Stimulated activated CD4-positive, alpha-beta T cell treated with anti-CD3 and anti-CD28 coated beads, TNF-alpha, amount 100 ng/mL, for 24 hours (primary cell): ENCODE measurements at places on chromosomes 3 and 15.

DNA sequence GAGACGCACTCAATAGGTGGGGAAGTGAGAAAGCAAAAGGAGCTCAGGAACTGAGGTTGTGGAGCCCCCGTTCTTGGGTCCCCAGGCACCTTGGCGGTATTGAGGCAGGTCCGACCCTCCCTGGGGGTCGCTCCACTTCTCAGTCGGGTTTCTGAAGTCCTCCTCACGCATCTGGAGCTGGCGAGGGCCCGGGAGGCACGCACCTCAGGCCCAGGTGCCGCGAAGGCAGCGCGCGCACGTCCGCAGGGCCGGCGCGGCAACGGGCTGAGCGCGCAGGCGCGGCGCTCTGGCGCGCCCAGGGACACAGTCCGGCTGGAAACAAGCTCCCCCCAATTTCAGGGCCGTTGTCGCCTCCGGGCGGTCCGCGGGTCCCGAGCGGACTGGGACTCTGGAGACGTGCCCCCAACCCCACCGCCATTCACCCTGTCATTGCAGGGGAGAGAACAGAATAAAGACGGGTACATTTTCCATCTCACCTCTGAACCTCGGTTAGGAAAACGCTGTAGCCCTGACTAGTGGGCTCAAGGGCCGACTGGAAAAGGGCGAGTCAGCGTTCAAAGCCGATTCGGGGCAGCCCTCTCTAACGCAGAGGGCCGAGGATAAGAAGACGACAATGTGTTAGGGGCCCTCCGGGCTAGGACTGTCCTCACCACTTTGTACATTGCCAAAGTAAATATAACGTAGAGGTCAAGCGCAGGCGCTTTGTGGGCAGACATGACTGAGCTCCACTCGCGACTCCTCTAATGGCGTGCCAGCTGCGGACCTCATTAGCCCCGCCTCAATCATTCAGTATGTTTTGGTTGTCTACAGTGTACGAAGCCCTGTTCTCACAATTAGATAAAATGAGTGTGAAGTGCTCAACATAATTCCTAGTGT is at the start of gene ZNF770:
TSS of gene ZNF770 (minus strand) at position 261 of the 876 bp plus-strand sequence. CDS start 4,853 bp downstream, outside the sequence.
- DNase-seq, result peak; percentile 65

GRCh38 chr3:138455801-138456716 is 21.6 kb downstream of the ESYT3 start:
- no peak for DNase-seq

- no peak for DNase-seq
Measured at GRCh38 chr3:171306631-171307030, 153.6 kb downstream of the TNIK start.

GRCh38 chr3:69961706-69962439 is 37.7 kb upstream of the SAMMSON start:
- no peak for DNase-seq

GRCh38 chr3:74591342-74591741 is 23.1 kb downstream of the CNTN3 start:
- DNase-seq, result no peak

DNA sequence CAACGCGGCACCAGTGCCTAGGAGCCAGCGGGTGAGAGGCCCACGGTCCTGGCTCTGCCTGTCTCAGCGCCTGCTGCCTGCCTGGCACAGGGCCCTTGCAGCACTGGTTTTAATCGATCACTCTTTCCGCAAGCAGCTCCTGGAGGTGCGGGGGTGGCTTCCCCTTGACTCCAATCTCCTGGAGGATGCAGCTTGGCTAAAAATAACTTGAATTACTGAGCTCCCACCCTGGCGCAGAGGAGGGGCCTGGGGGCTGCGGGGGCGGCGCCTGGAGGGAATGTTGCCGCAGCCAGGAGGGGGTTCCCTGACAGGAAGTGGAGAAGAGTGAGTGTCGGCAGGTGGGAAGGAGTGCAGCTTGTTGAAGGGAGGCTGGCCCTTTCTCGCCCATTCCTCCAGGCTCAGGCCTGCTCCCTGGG is 9.9 kb upstream of the RPL29 start:
- no peak for DNase-seq

DNA sequence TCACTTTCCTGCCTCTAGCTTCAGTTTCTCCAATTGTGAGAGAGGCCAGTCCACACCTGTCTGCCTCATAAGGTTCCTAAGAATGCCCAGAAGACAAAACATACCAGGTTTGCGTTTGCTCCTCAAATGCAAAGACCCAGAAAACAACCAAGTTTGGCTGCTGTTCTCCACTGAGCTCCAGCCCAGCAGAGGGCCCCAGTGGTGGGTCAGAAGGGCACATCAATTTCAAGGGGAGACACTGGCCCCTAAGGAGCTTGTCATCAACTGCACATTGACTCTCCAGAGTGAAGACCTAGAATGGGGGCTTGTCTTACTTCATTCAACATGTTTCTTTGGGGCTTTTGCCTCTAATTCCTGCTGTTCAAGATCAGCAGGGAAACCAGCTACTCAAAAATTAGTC is 127.9 kb upstream of the SLC6A11 start:
- DNase-seq, result no peak

DNA sequence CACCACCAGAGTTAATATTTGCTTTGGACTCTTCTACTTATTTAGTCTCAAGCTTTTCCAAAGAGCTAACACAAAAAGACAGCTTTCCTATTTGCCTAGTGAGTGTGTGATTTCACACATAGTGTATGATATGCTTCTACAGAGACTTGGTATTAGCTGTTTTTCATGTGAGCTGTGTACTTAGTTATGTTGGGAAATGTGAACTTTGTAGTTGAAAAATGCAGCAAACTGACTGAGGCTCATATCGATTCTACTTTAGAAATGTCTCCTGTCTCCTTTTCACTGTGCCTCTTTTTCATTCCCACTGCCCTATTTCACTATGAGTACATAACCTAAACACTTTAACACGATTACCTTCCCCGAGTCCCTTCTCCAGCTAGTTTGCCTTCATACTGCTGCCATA is 136.5 kb downstream of the ALCAM start:
- no peak for DNase-seq

DNA sequence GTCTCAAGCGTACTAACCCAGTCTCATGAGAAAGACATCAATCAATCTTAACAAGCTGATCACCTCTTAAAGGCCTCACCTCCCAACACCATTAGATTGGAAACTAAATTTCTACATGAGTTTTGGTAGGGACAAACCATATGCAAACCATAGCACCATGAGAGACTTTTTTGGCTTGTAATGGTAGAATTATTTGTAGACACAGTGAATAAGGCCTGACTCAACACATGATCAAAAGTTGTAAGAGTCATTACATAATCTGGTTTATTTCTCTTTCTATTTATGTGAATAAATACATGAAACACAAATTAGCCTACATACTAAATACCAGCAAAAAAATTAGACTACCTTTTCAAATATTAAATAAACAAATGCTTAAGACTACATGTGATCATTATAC is 183.3 kb upstream of the EPHA6 start:
- no peak for DNase-seq

- DNase-seq, result peak; percentile 56
Measured at GRCh38 chr3:177337541-177338331, 140.5 kb upstream of the TBL1XR1 start.

DNA sequence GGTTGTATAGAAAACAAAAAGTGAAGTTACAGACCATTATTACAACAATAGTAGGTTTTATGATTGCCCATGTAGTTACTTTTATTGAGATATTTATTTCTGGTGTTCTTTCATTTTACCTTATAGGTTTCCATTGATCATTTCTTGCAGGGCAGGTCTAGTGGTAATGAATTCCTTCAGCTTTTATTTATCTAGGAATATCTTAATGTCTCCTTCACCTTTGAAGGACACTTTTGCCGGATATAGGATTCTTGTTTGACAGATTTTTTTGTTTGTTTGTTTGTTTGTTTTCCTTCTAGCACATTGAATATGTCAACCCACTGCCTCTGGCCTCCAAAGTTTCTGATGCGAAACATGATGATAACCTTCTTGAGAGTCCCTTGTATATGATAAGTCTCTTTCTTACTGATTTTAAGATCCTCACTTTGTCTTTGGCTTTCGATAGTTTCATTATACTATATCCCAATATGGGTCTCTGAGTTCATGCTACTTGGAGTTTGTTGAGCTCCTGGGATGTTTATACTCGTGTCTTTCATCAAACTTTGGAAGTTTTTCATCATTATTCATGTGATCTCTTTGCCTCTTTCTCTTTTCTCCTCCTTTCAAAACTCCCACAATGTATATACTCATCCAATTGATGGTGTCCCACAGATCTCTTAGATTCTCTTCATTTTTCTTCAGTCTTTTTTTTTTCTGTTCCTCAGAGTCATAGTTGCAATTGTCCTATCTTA is 62.8 kb downstream of the GLCE start:
- no peak for DNase-seq

DNA sequence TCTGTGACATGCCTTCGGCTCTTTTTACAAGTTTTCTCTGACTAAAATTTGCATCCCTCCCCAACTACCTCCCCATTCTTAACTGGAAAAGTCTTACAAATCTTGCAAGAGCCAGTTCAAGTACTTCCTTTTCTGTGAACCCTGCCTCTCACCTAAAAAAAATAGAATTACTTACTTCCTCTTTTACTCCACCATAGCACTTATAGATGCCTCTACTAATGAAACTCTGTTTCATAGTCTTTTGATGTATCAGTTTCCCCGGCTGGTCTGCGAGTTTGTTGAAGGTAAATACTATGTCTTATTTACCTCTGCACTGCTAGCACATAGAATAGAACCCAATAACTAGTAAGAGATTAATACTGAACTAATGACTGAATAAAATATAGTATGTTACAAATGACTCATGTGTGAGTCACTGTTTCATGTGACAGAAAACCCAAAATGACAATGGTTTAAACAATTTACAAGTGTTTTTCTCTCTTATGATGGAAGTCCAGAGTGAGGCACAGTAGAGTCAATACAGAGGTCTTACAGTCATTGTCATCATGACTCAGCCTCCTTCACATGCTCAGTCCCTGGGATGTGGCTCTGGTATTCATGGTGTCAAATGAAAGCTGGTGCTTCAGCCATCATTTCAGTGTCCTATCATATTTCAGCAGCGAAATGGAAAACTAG is 393.5 kb downstream of the RSL24D1 start:
- DNase-seq, result no peak

- DNase-seq, result no peak
Measured at GRCh38 chr15:99961011-99961441, 227.8 kb upstream of the LYSMD4 start.

DNA sequence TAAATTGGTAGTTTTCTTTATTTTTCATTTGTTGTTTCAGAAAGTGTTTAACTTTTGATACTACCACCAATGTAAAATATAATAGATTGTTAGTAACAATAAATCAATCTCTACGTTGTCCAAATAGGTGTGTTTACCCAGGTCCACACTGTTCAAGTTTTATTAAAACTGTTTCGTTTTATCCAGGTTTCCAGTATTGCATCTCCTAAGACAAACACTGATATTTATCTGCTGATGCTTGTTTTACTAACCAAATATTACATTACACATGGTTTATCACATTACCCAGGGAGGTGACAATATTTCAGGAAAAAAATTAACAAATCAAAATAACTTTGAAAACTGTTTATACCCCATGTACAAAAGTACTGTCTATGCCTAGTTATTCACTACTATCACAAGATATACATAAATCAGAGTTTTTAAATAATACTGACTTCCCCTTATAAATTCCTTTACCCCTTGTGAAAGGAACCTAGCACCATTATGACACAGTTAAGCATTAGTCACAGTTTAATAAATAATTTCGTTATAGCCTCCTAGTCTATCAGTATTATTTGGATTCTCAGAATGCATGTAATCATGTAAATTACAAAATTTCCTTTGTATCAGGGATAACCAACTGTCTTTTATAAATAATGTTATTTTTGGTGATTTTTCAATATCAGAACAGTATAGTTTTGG is 205.3 kb downstream of the ZBTB20 start:
- DNase-seq, result no peak

DNA sequence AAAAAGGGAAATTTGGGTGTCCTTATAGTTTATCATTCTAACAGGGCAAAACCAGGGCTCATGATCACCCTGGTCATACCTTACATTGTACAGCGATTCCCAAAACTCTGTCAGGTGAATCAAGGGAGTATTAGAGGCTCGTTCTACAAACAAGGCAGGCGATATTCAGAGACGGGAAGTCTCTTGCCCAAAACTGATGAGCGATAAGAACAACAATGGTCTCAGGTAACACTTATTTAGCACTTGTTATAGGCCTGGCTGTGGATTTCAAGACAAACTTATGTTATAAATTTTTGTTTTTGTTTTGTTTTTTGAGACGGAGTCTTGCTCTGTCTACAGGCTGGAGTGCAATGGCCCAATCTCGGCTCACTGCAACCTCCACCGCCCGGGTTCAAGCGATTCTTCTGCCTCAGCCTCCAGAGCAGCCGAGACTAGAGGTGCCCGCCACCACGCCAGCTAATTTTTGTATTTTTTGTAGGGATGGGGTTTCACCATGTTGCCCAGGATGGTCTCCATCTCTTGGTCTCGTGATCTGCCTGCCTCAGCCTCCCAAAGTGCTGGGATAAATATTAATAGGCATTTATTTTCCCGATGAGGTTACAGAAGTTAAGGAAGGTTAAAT is 12.8 kb downstream of the BCL2L10 start:
- no peak for DNase-seq

- peak; percentile 94 for DNase-seq
Measured at GRCh38 chr15:40807028-40807887, at the start of the genes DNAJC17 and ZFYVE19. TSS of gene DNAJC17 (minus strand) at chr15:40807473. CDS start at chr15:40807446, 27 bp downstream. TSS of gene ZFYVE19 (plus strand) at chr15:40807089. CDS start at chr15:40807590, 501 bp downstream.

DNA sequence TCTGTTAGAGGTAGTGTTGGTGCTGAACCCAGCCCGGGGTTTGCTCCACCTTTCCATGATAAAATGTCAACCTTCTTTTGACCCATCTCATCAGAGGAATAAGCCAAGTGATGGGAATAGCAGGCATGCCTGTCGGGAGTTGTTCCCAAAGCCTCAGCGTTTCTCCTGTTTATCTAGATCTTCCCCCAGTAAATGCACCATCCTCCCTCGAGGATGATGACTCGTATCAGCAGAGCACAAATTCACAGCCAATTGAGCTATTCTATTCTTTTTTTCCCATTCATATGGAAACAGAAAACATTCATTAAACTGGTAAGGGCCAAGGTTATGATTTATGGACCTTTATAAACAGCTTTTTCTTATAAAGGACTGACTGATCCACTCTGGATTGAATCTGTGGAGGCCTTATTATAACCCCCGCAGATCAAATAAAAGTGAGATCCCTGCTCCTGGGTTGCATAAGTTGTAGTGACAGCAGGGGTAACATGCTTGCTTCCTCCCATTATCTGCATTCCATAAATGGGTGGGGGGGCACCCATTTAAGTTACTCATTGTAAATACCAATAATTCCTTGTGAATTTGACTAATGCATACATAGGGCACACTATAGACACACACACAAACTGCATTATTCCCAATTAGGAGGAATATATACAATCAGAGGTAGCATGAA is 207.3 kb downstream of the PLCL2 start:
- DNase-seq, result no peak

GRCh38 chr3:81931265-81932251 is 170.1 kb upstream of the GBE1 start:
- DNase-seq, result no peak

DNA sequence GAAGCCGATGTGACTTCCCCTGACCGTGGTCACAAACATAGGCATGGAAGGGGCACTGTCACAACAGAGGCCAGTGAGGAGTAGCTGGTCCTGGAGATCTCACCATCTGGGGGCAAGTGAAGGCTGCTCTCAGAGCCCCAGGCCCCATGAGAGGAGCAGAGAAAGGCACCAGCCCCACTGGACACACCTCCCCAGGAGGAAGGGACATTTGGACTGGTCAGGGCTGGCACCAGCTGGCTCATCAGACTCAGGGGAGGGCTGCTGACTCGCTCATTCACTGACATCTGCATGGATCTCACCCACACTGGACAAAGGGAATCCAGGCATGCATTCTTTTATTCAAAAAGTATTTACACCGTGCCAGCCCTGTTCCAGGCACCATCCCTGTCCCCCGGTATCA is 26.8 kb downstream of the ESYT3 start:
- no peak for DNase-seq
